ENCODE measurements at places on chromosomes 6 and 20.

DNA sequence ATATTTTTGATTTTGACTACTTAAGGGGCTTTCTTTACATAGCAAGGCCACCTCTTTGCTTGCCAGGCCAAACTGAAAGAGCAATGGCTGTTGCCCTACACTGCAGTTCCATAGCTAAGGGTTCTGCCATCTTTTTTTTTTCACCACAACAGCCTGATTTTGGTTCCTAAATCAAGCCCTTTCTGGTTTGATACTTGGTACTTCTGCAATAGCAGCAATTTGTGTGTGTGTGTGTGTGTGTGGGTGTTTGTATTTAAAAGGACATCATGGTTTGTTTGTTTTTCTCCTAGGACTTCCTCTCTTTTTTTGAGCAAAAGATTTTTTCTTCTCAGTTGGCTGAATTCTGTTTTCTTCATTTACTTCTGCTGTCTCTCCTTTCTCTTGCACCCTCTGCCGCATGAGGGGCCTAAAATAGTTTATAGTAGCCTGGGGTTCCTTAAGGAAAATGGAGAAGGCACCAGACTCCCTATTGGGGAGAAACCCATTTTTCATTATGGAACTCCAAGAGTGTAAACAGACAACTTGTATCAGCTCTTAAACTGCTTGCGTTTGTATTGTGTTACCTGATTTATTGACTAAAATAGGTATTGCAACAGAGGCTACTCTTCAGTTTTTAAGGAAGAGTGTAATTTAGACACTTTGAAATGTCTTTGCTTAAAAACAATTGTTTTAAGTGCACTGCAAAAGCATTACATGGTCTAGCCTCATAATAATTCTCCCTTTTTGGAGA, 12.2 kb upstream of the GCLC start:
- no peak for DNase-seq

DNA sequence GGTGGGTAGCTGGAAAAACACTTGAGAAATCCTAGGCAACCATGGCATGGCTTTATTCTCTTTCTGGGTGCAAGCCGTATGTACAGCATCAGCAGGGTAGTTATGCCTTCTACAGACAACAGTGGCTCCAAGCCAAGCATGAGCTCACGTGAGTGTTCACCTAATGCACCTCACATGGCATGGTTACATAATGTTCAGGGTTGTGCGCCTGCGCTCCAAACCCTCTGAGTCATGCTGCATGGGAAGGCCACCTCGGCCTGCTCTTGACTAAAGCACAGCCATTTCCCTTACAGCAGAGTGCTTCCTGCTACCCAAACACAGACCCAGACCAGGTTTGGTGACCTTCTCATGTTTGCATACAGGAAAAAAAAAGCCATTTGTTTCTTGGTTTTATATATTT, 96.2 kb downstream of the VIP start:
- no peak for DNase-seq

- peak; percentile 47 for DNase-seq
Measured at GRCh38 chr6:131135244-131136020, at the start of gene AKAP7. TSS of gene AKAP7 (plus strand) at chr6:131135467. CDS start at chr6:131135764, 297 bp downstream.

- DNase-seq: peak; percentile 59
Measured at GRCh38 chr6:111793711-111794111, 79.5 kb downstream of the FYN start.

DNA sequence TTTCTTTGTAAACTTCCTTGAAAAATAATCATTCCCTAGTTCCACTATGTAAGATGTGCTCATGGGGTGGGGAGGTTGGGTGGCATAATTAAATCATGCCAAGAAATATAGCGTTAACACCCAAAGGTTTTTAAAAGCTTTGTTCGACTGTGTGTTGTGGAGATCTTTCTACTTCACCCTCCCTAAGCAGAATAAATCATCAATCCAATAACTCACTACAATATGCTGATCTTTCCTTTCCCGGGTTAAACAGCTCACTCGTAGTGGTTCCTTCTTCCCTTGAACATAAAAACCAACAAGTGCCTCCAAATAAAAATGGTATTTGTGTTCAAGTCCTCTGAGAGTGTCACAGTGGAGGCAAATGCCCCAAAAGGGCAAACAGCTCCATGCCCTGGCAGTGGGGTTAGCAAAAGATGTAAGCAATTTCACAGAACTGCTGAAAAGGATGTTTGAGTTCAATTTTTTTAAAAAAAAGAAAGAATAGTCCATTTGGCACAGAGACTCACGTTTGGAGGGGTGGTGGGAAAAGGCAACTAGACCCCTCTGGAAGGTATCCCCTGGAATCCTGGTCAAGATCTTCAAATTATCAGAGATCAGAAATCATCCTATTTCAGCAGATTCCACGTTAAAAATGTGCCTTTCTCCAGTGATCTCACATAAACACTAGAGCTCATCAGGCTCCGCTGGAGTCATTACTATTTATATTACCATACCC, 99.1 kb downstream of the TFAP2A start:
- DNase-seq: no peak

GRCh38 chr6:34236131-34236442, 586 bp upstream of the HMGA1 start:
- peak; percentile 54 for DNase-seq

- no peak for DNase-seq
Measured at GRCh38 chr6:160124007-160124406, 2.4 kb downstream of the SLC22A1 start.

- DNase-seq: no peak
Measured at GRCh38 chr6:31172973-31173384, 2.5 kb upstream of the POU5F1 start.

DNA sequence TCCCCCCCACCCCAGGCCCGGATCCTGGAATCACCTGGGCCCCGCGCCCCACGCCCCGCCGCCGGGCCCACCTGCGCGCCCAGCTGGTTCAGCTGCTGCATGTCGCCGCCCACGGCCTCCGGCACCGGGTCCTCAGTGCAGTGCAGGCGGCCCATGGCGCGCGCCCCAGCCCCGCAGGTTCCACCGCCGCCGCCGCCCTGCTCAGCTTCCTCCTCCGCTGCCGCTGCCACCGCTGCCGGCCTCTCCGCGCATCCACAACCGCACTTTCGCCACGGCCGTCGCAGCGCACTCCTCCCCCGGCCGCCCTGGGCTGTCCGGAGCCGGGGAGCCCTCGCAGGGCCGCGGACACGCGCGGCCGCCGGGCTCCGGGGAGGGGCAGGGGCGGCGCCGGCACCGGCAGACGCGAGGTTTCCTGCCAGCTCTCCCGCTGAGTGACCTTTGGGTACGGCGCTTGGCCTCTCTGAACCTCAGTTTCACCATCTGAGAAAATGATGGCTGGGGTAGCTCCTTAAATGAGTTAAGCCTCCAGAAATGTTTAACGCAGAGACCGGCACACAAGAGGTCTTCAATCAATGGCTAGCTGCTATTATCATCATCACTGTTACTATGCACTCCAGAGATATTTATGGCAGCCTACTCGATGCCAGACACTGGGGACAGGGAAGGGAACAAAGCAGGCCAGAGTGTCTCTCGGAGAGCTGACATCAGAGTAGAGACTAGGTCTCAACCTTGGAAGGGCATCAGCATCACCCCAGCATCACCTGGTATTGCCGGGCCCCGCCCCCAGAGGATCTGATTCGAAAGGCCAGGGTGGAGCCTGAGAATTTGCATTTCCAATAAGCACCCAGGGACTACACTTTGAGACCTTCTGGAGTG, at the start of gene COMMD7:
COMMD7 (minus strand) TSS at position 231 of the 876 bp plus-strand sequence; CDS start at position 155, 76 bp downstream.
- DNase-seq: peak; percentile 39

DNA sequence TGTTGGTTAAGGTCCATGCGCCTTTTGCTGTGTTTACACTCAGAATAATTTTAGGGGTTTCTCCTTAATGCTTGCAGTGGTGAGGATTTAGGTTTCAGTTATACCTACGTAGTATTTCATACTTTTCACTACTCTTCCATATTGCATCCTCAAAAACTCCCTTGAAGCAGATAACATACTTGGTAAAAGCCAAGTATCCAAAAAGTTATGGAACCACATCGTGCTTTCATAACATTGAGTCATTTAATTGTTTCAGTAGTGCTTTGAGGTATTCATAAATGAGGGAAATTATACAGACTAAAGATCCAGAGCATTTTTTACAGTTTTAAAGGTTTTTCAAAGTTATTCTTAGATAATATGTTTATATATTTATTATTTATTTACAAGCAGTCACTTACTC, 4.0 kb upstream of the ATXN1 start:
- DNase-seq: no peak

DNA sequence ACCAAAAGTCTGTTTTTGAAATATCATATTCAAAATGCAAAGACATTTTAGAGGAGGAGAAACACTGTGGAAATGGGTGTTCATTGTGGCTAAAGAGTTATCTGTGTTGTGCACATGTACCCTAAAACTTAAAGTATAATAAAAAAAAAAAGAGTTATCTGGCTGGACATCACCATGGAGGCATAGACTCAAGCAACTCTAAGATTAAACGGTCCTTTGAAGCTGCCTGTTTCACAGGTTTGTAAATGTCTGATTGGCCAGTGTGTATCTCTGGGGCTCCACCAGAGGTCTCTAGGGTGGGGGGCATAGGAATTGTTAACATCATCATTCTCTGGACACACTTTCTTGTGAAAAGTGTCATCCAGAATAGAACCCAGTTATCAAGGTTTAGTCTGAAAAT, 39.2 kb downstream of the TSPYL4 start:
- DNase-seq: no peak

DNA sequence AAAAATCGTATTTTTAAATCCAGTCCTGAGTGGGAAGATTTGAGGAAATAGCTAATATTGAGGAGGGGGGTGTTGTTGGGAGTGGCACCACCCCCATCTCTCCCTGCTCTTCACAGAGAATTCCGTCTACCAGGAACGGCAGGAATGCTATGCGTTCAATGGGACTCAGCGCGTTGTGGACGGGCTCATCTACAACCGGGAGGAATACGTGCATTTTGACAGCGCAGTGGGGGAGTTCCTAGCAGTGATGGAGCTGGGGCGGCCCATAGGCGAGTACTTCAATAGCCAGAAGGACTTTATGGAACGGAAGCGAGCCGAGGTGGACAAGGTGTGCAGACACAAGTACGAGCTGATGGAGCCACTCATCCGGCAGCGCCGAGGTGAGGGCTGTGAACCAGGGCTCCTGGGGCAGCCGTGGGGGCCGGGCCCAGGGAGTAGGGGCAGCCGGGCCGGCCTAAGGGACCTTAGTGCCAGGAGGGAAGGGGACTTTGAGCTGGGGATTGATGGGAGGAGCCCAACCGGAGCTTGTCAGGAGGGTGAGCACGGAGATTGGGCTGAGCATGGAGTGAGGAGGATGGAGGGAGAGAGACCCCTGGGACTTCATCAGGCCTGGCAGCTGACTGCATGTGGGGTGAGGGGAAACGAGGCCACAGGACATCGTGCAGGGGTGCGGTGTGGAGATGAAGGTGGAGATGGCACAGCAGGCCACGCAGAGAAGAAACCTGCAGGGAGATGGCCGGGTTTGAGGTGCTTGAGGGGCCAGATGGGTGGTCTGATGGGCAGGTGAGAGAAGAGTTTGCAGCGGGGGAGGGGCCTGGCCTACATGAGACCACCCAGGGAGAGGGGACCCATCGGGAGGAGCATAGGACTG, 41.3 kb downstream of the HLA-DPB1 start:
- DNase-seq: no peak

DNA sequence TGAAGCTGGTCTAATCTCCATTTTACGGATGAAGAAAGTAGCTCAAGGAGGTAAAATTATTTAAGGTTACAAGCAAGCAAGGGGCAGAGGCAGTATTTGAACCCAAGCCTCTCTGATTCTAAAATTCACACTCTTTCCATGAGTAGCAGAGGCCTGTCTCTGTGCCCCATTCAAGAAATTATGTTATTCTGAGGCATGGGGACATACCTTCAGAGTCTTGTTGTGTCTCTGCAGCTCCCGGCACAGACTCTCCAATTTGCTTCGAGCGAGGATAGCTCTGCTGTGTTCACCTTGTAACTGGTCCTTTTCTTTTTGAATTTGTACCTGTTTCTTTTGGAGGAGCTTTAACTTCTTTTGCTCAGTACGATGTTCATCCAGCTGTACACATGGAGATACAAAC, 21.5 kb downstream of the TXLNB start:
- no peak for DNase-seq

GRCh38 chr6:42744351-42744893, 1.5 kb downstream of the TBCC start:
- DNase-seq: no peak

GRCh38 chr6:101281266-101281665, 112.2 kb upstream of the GRIK2 start:
- DNase-seq: no peak

DNA sequence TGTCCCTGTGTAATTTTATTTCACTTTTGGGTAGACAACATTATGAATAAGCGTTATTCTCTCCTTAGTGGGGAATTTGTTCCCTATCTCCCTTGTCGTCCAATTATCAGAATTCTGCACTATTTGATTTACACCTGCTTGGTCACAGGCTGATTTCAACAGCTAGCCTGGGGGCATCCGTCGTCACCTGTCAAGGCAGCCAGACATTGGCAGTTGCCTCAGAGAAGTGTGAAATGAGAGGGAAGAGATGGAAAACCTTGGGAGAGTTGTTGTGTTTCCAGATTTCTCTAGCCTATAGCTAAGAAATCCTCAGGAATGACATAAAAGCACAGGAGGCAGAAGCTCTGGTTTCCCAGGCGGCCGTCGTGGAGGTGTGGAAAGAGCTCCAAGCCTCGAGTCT, 891 bp upstream of the GHRH start:
- DNase-seq: no peak

DNA sequence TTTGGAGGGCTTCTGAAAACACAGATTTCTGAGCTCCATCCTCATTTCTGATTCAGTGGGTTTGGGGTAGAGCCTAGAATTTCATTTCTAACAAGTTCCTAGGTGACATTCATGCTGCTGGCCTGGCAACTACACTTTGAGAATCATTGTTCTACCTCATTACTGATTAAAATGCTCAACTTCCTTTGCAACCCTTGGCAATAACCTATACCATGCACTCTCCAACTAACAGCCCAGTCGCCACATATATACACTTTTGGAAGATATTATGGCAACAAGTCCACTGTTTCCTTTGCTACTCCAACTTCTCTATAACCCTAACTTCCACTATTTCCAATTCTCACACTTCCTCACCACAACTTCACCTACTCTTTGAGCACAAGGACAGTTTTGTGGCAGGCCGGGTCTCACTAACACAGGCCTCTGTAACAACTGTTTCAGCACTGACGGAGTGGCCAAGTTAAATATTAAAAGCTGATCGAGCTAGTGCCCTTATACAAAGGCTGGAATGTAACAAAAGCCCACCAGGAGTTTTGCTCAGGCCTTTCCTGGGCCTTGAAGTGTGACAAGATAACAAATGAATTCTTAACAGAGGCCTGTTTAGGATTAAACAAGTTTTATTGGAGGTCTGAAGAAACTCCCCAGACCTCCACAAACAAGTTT, 32.1 kb upstream of the RAB23 start:
- no peak for DNase-seq

- DNase-seq: no peak
Measured at GRCh38 chr6:151551223-151551857, 57.5 kb downstream of the CCDC170 start.

GRCh38 chr20:31497838-31498540, 16.3 kb upstream of the HM13 start:
- DNase-seq: no peak

DNA sequence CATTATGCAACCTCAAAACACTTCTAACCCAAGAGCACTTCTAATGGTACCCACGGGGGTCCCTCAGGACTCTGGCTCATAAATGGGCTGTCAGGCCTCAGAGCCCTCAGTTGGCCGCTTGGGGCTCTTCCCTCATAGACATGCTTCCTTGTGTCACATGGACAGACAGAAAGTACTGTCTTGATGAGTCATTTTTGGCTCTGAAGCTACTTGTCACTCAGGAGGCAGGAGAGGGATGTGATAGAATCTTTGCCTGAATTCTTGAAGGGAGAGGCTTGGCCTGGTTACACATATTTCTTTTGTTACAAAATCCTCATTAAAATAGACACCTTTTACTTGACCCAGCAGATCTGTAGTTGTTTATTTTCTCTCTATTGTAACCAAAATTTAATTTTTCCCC, 15.1 kb upstream of the EDN1 start:
- DNase-seq: no peak
